Activated naive CD4-positive, alpha-beta T cell treated with anti-CD3 and anti-CD28 coated beads, Interleukin-2, amount 10 ng/mL, durations not matched to agents 5 hours and 36 hours (primary cell): ENCODE measurements at places on chromosomes 4 and X. TPM values are rescaled to one million over a fixed set of nuclear protein-coding genes. Genes with fewer than 3 reads are reported as not detected.

Gene PSAPL1
- total RNA-seq, result not detected

Gene SORCS2
- total RNA-seq, result not detected

Gene PHOX2B
- not detected for total RNA-seq

Gene SPANXA2
- not detected for total RNA-seq

Gene HPF1
- total RNA-seq, result 17.1 TPM

Gene UGT2B11
- total RNA-seq, result not detected

Gene ARSJ
- not detected for total RNA-seq

Gene PCSK1N
- total RNA-seq, result 0.91 TPM

Gene ATP1B4
- total RNA-seq, result not detected

Gene CXCL3
- total RNA-seq, result not detected

Gene AWAT2
- not detected for total RNA-seq

Gene CLCN4
- total RNA-seq, result not detected

Gene ATOH1
- total RNA-seq, result not detected

Gene PDGFC
- total RNA-seq, result not detected

Gene RGS12
- total RNA-seq, result 11.4 TPM

Gene NKX6-1
- total RNA-seq, result not detected

Gene XK
- not detected for total RNA-seq

Gene SMARCAD1
- total RNA-seq, result 31.6 TPM

Gene SLC10A3
- total RNA-seq, result 25.8 TPM

Gene RHOXF1
- 0.53 TPM for total RNA-seq

Gene PAPSS1
- 20.8 TPM for total RNA-seq

Gene FGF2
- total RNA-seq, result 0.05 TPM

Gene ETDB
- not detected for total RNA-seq

Gene DMP1
- not detected for total RNA-seq

Gene DUX4
- not detected for total RNA-seq

Gene LINC00632
- total RNA-seq, result 22.5 TPM

Gene HELT
- not detected for total RNA-seq

Gene FGG
- total RNA-seq, result not detected

Gene SASH3
- 239 TPM for total RNA-seq

Gene GPM6B
- total RNA-seq, result not detected

Gene CXCL10
- total RNA-seq, result 0.79 TPM

Gene DCAF12L1
- total RNA-seq, result not detected

Gene CYP2U1
- total RNA-seq, result 3.3 TPM

Gene HHIP
- total RNA-seq, result not detected

Gene SPANXN3
- not detected for total RNA-seq

Gene ZNF674
- total RNA-seq, result 5.6 TPM

Gene PDGFRA
- 0.13 TPM for total RNA-seq

Gene USP17L27
- not detected for total RNA-seq

Gene LRIT3
- total RNA-seq, result 0.28 TPM

Gene GPRASP3
- 1.7 TPM for total RNA-seq

Gene FRAS1
- total RNA-seq, result not detected

Gene MAML3
- 0.87 TPM for total RNA-seq

Gene LARP1B
- total RNA-seq, result 16.8 TPM

Gene RBMXL3
- not detected for total RNA-seq

Gene CXorf49
- total RNA-seq, result not detected

Gene REPS2
- 0.07 TPM for total RNA-seq

Gene GPR50
- total RNA-seq, result not detected

Gene CACNA1F
- total RNA-seq, result 0.50 TPM

Gene PNMA3
- total RNA-seq, result 4.9 TPM

Gene MAGEA1
- total RNA-seq, result not detected

Gene HSFX3
- not detected for total RNA-seq

Gene STARD8
- 1.4 TPM for total RNA-seq

Gene FAM47E
- not detected for total RNA-seq

Gene HSD17B11
- 42.5 TPM for total RNA-seq
